Kasumi-1 (cell line): ENCODE measurements at places on chromosomes 2 and 18.
A peak's percentile ranks its signal among the peaks of the same experiment; 100 is the strongest.

DNA sequence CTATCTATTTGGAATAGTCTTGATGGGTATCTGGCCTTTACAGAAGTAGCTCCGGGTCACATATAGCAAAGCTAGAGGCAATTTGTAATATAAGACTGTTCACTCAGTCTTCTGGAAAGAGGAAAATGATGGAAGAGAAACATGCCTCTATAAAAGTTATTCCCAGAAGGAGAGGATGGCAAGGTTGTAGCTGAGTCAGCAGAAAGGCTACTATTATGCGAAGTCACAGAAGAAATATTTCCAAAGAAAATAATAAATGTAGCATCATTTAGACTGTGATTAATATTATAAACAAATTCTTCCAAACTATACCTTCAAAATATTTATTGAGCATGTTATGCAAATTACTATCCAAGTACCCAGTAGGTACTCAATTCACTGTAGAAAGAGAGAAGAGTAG, 1027.7 kb upstream of the TMEFF2 start:
- no peak for DNase-seq

GRCh38 chr18:79022603-79023002, 43.0 kb downstream of the SALL3 start:
- no peak for DNase-seq

- no peak for DNase-seq
Measured at GRCh38 chr2:49686897-49687442, 532.7 kb upstream of the FSHR start.

DNA sequence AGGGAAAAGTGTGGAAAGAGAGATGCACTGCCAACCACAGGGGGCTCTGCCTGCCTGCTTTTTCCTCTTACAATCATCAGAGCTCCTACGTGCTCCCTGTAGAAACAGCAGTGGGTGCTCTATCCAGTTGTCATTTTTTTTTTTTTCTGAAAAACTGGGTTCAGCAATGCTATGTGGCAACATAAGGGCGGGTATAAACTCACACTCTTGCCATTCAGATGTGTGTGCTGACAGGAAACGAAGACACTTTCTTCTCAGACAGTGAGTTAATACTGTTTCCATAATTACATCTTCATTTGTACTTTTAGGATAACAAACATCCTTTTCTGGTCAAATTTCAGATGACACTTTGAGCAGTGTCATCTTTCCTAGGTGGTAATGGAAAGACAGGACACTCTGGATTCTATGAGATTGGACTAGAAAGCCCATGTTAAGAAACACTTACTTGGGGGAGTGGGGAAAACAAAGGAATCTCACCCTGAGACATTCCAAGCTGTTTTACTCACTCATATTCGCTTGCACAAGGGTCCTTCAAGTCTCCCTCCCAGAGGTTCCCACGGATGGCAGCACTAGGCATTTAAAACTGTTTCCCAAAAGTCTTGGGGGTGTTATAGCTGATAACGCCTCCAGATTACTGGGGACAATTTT, 41.3 kb downstream of the CCDC93 start:
- DNase-seq = no peak

- no peak for DNase-seq
Measured at GRCh38 chr18:55433648-55434047, 154.3 kb downstream of the TCF4 start.

DNA sequence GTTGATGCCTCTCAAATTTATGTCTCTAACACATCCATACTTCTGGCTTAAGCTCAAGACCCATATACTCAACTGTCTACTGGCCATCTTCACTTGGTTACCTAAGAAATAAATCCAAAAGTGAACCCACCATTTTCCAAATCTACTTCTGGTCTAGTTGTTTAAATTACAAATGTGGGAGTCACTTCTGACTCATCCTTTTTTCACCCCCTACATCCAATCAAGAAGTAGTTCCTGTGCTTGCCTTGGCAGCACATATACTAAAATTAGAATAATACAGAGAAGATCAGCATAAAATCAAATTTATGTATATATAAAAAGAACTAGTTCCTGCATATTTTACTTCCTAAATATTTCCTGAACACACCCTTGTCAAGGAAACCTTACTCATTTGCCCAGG, 53.6 kb downstream of the STRN start:
- no peak for DNase-seq

GRCh38 chr18:26307161-26307773, 81.0 kb downstream of the TAF4B start:
- peak; percentile 81 for DNase-seq

GRCh38 chr2:237889016-237889415, 29.6 kb downstream of the RAMP1 start:
- no peak for DNase-seq

GRCh38 chr2:88735853-88736252, 44.4 kb downstream of the RPIA start:
- DNase-seq = no peak

- DNase-seq = no peak
Measured at GRCh38 chr2:45674035-45674816, 22.8 kb downstream of the PRKCE start.

DNA sequence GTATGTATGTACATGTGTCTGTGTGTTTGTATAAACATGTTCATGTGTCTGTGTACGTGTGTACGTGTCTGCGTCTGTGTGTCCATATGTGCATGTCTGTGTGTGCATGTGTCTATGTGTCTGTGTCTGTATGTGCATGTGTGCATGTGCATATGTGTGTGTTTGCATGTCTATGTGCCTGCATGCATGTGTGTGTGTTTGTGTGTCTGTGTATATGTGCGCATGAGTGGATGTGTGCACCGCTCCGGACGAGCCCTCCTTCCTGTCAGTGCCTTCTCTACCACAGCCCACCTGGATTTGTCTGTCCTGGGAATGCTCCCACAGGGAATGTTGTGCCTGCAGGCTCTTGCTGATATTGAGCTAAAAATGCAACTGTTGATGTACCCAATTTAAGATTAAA, 113.3 kb upstream of the EPC2 start:
- no peak for DNase-seq

DNA sequence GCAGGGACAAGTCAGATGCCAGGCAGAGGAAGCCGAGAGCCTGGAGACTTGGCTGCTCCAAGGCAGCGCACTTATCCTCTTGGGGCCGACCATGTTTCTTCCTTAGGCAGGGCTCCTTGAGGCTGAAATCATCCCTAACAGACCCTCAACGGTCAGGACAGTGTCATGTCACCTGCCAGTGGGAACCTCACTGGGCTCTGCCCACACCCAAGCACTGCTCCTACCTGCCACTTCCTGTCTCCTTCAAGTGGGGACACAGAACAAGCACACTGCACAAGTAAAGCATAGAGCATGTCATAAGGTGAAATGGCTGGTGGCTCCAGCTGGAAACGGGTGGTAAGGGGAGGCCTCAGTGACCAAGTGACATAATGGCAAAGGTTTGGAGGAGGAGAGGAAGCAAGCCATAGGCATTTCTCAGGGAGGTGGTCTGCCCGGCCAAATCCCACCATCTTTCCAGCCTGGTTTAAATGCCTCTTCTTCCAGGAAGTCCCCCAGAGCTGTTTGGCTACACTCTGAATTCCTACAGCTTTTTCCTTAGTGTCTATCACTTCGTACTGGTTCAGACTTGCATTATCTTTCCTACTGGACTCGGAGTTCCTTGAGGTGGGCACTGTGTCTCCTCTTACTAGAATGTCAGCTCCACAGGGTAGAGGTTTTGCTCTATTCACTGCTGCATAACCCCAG, 7.3 kb upstream of the ATOH8 start:
- DNase-seq = no peak

DNA sequence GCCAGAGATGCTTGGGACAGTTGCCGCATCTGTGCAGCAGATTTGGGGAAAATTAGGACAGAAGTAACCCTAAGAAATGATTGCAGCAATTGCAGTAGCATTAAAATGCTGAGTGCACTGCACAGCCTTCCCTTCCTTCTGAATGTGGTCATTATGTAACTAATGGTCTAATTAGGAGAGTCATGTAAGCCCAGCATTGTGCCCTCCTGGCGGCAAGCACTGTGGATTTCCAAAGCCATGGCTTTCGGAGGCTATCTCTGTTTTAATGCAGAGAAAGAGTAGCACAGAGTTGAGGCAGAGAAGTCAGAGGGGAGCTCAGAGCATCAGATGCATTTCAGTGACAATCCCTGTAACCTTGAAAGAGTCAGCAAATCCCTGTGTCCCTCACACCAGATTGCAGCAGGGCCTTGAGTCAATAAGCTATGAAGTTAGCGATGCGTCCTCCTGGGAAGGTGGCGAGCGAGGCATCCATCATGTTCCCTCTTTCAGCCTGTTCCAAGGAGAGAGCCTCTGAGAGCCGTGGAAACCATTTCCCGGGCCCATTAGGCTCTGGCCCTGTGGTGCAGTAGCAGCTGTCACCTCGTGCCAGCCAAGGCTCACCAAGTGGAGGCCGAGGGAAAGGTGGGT, 307.2 kb downstream of the FBXO15 start:
- DNase-seq = no peak

DNA sequence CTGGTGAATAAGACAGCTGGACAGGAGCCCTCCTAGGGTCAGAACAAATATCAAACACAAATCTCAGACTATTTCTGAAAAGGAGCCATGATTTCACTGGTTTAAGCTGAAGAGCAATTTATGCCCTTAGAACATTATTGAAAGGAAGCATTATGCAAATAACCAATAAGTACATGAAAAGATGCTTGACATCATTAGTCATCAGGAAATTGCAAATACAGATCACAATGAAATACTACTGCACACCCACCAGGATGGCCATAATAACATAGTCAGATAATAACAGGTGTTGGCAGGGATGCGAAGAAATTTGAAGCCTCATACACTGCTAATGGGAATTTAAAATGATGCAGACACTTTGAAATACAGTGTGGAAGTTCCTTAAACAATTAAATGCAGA, 176.4 kb upstream of the RAB6C start:
- DNase-seq = no peak

DNA sequence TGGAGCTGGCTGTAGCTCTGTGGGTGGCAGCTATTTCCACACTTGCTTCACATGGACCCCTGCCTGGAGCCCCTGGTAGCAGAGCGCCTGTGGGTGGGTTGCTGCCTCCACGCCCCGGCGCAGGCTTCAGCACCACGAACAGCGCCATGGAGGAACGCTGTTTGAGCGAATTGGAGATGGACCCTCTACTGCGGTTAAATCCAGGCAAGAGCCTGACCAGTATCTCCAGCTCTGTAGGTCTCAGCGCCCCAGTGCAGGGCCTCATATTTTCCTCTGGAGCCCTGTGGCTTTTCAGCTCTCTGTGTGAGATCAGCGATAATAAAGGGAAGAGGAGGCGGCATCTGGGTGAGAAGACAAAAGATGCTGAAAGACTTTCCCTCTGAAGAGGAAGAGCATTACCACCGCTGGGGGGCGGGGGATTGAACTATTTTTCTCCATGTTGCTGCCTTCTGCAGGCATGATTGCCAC, 12.0 kb downstream of the ONECUT2 start:
- peak; percentile 76 for DNase-seq

DNA sequence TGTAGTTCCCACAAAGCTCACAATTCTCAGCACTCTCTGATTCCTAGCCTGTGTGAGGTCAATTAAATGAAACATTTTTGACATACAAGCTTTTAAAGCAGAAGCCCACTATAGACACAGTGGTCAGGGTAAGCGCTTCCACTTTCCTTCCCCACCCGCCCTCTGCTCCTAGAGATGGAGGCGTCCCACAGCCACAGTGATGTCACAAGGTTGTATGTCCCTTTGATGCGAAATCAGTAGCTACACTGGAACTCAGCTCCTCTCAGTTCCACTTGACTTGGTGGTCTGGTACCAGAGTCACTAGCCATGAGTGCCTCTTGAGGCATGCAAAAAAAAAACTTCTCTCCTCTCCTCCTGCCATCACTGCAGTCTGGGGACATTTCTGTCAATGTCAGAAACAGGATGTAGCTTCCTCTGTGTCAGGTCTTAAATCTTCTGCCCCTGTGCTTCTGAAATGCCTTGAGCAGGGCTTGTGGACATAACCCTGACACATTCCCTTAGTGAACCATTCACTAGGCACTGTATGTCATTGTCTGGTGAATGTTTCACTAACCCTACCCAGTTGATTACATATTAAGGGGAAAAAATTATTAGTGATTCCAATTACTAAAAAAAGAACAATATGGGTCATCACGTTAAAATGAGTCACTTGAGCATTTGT, 7.8 kb downstream of the SULT1C4 start:
- no peak for DNase-seq

DNA sequence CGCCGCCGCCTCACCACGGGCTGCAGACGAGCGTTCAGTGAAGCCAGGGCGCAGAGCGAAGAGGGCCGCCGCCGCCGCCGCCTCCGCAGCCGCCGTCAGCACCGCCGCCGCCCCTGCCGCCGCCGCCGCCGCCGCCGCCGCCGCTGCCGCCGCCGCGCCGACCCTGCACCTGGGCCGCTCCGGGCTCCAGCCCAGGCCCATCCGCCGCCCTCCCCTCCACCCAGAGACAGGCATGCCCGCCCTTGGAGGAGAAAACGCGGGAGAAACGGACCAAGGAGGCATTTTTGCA, 3.0 kb downstream of the POU3F3 start:
- DNase-seq = no peak

DNA sequence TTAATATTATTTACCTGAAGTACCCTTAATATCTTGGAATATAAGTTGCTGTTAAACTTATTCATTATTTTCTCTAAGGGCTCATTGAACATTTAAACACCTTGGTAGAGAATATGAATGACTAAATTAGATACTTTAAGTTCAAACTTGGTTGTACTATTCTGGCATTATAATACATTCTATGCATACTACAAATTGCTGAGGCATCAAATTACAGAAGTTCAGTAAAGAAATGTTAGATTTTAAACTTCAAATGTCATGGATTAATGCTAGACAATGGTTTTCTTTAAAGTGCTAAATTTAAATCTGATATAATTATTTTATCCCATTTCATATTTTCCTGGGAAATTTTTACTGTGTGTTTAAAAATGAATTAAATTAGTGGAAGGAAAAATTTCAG, 63.1 kb downstream of the CDCA7 start:
- DNase-seq = no peak

DNA sequence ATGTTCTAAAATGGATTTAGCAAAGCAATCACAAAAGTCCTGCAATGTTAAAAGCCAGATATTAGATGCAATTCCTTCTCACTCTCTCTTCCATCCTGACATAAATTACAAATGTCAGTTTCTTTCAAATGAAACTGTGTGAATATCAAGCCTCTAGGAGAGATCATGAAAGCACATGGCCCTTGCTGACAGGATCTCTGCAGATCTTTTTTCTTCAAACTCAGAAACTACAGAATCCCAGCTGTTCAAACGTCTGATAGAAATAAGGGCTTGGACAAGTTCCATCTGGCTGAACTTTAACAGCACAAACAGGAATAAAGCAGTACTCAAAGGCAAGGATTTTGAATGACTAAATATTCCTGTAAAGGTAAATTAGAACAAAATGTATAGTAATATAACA, 47.6 kb downstream of the PDE1A start:
- no peak for DNase-seq

GRCh38 chr18:57497372-57498294, 62.5 kb downstream of the ONECUT2 start:
- no peak for DNase-seq

DNA sequence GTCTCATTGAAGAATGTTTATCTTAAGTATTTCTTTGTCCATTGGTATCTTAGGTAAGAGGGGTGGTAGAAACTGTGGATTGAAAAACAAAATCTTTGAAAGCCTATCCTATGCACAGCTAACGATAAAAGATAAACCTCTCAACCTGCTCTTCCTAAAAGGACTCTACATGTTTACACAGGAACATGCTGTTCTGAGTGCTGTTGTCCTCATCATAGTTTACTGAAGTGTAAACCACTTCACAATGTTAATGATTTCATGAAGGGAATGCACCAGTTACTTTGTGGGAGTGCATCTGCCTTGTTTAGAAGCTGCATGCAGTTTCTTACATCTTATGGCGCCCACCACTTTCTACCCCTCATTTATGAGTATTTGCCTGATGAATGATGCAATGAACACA, 1.2 kb downstream of the ACMSD start:
- DNase-seq = no peak

GRCh38 chr2:217330647-217331046, 470.8 kb upstream of the TNP1 start:
- DNase-seq = no peak
